Activated CD8-positive, alpha-beta memory T cell treated with anti-CD3 and anti-CD28 coated beads for 1 hour (primary cell): ENCODE measurements at places on chromosomes 2 and 18.

DNA sequence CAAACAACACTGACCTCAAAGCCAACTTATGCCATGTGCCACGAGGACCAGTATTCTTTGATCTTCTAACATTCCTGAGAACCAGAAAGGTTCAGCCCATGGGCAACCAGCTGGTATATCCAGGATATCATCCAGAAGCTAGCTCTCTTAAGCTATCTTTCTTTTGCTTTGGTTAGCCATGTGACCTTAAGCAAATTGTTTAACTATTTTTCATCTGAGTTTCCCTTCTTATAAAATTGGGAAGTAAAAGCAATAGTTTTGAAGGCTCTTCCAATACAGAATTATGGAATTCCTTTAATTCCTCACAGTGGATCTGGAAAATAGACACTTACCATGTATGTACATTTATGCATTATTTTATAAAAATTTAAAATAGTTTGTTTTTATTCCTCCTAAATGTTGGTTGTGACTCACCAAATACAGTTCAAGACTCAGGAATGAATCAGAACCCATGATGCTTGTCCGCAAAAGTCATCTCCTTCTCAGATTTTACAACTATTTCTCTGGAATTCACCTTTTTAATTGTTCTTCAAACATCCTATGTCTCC is 435.7 kb downstream of the ZEB2 start:
- no peak for DNase-seq

DNA sequence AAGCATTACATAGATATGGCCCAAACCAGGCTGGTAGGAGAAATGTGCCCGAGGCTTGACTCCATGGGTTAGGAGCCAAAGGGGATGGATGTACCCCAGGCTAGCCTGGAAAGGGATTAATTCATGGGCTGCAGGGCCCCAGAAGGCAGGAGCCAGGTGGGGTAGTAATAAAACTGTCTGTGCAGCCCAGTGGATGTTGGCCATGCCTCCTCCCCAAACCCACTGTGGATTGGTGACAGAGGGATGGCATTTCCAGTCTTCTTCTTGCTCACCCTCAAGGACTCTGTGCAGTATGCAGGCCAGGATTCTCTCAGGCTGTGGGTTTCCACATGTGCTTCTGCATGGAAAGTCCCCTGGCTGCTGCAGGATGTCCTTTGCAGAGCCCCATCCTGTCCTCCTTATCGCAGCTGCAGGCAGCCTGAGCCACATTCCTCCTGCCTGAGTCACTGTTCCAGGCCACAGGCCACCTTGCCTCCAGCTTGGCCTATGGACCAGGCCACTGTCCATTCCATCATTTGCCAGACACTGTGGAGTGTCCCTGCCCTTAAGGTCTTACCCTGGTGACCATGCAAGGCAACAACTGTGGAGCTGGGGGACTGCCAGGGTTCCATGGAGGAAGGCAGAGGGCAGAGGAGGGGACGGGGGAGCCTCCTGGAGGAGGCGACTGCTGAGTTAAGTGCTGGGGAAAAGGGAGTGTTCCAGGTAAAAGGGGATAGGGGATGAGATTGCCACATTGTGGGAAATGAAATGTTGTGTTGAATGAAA is 38.9 kb downstream of the INO80C start:
- DNase-seq, result no peak

- DNase-seq, result no peak
These were observed 1.0 kb upstream of the ANKRD62 start for GRCh38 chr18:12092398-12093229.

DNA sequence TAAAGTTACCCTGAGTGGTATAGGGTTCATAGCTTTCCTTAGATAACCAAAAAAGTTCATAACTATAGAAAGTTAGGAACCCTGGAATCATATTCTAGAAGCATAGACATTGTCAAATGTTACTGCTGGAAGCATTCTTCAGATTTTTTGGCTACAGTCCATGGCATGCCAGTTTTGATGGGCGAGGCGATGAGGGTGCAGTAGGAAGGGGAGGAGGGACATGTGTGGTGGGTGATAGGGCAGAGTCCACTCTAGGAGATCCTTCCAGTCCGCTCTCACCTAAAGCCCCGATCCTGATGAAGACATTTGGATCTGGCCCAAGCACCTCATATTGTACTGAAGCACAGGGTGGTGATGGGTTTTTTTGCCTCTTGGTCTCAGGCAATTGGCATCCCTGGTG is 91.8 kb downstream of the HRH4 start:
- no peak for DNase-seq

DNA sequence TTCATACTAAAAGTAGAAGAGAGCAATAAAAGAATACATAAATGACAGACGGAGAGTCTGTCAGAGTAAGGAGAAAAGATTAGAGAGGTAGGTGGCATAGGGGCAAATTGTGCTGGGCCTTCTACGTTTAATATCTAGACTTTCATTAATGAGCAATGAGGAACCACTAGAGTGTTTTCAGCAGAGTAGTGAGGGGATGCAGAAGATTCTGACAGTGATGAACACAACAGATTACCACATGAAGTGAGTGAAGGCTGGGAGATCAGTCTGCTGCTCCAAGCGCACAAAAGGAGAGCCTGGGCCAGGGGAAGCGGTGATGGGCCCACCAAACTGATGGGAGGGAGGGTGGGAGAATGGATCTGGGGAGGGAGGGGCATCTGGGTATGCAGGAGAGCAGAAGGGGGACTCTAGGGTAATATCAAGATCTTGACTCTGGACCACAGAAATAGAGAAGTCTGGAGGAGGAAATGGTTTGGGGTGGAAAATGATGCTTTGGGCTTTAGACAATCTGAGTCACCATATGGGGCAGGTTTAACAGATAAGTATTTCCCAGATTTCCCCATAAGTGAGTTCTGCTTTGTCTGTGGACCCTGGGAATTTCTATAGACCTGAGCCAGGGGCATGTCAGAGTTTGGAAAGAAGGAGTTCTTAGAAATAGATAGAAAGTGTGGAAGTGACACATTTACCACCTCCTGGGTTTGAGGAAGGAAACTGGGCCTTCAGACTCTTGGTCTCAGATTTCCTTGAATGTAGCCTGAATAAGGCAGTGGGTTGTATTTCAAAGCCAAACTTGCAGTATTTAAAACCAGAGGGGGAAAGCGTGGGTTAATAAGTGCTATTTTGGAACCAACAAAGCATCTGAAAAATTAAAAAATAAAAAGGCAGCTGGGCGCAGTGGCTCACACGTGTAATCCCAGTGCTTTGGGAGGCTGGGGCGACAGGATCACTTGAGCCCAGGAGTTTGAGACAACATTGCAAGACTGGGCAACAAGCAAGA is 15.0 kb upstream of the IL1A start:
- no peak for DNase-seq

- no peak for DNase-seq
These were observed 9.1 kb downstream of the LCLAT1 start for GRCh38 chr2:30456106-30456505.

DNA sequence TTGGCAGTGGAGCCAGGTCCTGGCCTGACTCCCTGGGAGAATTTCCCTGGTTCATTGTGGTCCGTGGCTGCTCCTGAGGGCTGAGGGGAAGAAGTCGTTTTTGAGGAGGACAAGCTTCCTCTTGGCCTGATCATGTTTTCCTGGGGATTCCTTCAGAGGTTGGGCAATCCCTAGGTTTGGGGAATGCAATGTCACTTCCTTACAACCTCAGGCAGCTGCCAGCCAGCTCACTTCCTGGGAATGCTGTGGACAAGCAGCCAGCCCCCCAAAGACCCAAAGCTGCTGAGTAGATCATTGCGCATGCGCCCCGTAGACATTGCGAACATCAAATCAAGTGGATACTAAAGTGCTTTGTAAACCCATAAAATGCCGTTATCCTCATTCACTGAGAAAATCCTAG is 7.7 kb upstream of the DNMT3A start:
- DNase-seq, result no peak

GRCh38 chr2:63654959-63655358 is 66.2 kb downstream of the MDH1 start:
- DNase-seq, result no peak

DNA sequence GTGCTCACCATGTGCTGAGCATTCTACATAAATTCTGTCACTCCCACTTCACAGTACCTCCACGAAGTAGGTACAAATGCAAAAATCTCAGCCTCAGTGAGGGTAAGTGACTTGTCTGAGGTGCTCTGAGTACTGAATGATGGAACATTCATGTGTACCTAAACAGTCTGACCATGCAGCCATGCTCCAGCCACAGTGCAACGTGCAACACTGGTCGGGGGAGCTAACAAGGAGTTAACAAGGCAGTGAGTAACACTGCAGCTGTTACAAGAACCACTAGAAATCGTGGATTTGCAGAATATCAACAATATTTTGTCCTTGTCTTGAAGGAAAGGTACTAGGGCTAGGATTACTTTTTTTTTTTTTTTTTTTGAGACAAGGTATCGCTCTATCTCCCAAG is 36.6 kb upstream of the NDUFV2 start:
- no peak for DNase-seq

DNA sequence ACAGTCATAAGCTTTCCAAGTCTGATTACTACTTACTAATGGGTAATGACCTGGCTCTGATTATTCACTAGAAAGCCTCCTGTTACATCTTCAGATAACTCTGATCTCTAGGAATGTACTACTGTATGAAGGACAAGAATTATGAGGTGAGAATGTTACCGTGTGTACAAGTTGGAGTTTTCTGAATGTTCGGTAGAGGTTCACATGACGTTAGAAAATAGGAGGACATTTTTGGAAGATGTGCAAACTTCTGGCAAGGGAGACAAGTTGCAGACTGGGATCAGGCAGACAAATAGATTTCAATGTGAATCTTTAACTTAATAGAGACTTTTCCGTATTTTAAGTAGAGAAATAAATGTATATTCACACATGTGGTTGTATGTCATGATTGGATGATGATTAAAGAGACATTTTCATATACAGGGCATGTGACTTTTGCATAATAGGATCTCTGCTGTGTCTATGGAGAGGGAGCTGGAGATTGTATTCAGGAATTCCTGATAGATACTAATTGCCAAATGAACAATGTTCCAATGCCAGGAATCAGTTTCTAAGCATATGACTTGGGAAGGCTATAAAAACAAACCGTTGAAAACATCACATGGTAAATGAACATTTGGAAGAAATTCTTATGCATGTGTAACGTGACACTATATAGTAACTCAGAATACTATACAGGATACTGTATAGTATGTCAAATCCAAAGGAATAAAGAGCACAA is 1695.8 kb upstream of the PIK3C3 start:
- DNase-seq, result no peak

DNA sequence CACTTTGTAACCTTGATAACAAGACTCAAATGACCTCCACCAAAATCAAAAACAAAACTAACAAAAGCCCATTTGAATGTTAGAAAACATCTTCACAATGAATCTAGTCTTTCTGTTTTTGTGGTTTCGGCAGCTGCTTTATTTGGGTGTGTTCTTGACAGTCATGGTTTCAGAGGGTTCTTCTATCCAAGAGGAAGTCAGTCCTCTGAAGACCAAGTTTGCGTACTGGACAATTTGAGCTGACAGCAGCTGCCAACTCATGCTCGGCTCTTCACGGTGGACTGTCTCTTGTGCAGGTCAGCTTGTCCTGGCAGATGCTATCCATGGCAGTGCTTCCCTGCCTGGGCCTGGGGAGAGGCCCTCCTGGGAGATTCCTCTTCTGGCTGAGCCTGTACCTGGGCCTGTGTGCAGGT is 91.0 kb downstream of the TMEM17 start:
- DNase-seq, result no peak

DNA sequence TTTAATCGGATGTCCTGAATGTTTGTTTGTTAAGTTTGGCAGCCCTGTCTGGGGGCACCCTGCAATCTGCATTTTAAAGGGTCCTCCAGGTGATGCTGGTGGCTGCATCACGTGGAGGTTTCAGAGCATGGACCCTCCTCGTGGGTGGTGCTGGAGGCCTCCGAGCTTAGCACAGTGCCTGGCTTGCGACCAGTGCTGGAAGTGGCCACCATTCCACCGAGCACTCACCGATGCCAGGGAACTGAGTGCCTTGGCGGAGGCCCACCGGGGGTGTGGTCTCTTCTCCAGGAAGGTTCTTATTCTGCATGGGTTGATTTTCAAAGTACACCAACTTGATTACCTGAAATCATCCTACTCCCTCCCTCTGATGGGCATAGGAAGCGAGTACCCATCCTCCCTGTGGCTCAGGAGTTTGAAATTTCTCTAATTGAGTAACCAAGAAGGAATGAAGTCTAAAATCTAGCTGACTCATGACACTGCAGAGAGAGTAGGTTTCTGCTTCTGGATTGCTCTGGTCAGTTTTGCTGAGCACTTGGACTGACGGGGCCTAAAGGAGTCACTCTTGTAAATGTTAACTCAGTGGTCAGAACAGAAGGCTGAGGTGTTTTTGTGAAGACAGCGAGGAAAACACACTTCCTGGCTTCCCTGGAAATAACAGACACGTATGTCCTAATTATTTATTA is 58.1 kb upstream of the SLC66A3 start:
- DNase-seq, result no peak

GRCh38 chr18:42401131-42401673 is 446.2 kb downstream of the PIK3C3 start:
- DNase-seq, result no peak
